ENCODE measurements at places on chromosomes 1 and 21.

DNA sequence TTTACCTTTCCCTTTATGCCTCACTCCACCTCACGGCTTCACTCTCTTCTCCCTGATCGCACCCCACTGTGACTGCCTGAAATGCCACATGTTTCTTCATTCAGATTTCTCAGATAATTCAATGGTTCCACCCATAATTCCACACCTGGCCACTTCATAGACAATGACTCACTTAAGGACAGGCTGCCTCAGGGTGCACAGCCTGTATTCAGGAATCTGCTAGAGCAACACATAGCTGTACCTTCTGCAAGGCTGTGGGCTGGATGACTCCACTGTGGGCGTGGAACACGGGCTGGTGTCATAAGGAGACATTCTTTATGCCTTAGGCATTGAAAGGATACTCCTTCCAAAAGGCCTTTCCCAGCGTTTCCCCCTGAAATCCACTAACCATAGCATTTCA is 36.1 kb downstream of the L1TD1 start:
- DNase-seq: peak; percentile 67

DNA sequence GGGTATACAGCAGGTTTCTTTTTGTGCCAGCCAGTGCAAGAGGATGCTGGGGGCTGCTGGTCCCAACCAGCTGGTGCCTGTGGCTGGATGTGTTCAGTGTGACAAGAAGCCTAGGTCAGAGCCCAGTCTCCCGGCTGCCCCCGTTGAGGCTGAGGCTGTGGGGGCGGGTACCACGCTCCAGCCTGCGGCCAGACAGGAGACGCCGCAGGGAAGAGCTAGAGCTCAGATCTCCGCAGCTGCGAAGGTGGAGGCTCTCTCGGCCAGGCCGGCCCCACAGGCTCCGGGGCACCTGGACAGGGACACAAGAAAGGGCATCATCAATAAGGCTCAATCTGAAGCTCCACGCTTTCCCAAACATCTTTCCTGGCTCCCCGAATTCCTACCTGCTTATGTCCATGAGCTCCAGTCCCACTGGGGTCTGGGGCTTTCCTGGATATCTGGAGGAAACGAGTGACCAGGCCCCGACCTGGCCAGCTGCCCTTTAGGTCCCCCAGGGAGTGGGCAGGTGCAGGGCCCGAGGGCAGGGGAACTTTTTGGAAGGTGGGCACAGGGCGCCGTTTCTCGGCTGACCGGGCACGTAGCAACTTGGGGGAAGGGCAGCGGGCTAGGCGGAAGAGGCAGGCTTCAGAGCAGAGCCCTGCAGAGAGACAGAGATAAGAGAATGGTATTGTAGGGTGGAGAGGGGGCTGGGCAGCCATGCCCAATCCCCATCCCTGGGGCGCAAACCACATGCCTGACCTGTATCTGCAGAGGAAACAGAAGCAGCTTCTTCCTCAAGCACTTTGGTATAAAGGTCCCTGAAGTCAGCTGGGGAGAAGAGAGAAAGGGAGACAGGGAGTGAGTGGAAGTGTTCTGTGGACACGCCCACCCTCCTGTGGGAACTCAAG is 7.4 kb downstream of the ENTREP3 start:
- DNase-seq: no peak

GRCh38 chr21:38773099-38774061 is 32.3 kb upstream of the ETS2 start:
- DNase-seq: peak; percentile 85

- DNase-seq: no peak
These were observed 376.7 kb downstream of the S1PR1 start for GRCh38 chr1:101613546-101613945.

GRCh38 chr1:28365864-28366263 is 3.7 kb upstream of the PHACTR4 start:
- DNase-seq: no peak

DNA sequence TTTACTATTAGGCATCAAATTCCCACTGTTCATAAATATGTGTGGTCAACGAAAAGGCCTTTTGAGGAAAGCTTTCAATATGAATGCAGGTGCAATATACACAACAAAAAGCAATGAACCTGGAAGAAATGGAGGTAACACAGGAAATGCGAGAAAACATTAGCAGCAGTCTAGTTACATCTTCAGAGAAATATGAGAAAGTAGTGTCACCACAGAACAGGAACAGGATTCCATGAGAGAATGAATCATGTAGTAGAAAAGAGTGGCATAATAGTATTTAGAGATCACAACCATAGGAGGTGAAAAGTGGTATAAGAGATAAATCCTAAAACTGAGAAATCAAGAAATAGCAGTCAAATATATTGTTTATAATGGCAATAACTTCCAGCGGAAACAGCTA is 103.7 kb downstream of the AK5 start:
- DNase-seq: no peak

DNA sequence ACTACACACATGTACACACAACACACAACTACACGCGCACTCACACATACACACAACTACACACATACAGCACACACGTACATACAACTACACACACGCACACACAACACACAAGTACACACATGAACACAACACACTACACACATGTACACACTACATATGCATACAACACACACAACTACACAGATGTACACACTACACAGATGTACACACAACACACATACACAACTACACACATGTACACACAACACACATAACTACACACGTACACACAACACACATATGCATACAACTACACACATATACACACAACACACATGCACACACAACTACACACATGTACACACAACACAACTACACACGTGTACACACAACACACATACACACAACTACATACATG is 318.6 kb downstream of the CAMTA1 start:
- no peak for DNase-seq

GRCh38 chr1:154788110-154788870 is 81.8 kb downstream of the KCNN3 start:
- no peak for DNase-seq

DNA sequence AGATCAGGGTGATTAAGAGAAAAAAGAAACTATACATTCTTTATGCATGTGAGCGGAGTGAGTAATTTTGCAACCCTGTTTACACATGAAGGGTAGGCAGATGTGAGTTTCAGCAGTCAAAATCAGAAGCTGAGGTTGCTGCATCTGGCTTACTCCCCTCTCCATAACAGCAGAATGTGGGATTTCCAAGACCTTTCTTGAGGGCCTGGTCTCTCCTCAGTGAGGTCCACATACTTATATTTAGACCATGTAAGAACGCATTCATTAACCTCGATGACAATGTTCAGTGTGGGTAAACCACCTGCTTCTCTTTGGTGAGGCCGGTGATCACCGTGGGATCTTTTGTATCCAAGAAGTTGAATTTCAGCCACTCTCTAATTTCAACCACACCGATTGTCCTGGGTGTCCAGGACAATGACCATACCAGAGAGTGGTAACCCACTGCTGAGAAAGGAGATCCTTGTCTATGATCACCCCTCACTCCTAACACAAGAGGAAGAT is 18.7 kb upstream of the RAP1A start:
- DNase-seq: no peak

- DNase-seq: no peak
These were observed 547.8 kb downstream of the ADGRL2 start for GRCh38 chr1:82348487-82348886.

DNA sequence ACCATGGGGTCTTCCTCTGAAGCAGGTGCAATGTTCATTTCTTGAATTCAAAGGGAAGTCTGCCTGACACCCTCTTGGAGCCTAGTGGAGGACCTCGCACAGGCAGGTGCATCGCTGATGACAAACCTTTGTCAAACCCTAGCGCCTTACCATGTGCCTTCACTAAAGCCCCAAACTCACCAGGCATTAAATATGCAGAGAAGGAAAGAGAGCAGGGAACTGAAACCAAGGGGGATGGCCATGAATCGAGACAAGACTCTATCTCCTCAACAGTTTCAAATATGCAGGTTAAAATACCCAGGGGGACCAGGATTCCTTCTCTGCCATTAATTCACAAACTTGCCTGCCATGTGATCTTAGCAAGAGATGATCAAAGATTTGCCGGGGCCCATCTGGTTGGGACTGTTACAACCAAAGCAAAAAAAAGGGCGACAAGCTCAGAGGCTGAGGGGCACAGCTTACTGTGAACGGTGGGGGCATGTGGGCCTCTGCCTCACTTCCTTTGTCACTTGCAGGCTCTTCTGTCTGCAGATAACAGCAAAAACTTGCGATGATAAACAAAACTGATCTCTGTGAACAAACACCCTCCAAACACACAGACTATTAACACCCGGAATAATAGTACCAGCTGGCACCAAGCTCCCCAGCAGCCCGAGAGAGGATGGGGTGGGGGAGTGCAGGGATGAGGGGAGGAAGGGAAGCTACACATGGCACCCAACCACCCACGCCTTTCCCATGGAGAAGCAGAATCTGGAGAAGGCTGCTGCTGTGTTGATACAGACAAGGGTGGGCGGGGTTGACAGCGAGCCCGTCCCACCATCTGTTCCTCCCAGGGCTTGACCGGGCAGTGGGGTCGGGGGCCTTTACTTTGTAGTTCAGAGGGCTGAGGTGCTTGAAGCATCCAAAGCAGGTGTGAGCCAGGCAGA is 33.9 kb downstream of the TMEM63A start:
- no peak for DNase-seq

DNA sequence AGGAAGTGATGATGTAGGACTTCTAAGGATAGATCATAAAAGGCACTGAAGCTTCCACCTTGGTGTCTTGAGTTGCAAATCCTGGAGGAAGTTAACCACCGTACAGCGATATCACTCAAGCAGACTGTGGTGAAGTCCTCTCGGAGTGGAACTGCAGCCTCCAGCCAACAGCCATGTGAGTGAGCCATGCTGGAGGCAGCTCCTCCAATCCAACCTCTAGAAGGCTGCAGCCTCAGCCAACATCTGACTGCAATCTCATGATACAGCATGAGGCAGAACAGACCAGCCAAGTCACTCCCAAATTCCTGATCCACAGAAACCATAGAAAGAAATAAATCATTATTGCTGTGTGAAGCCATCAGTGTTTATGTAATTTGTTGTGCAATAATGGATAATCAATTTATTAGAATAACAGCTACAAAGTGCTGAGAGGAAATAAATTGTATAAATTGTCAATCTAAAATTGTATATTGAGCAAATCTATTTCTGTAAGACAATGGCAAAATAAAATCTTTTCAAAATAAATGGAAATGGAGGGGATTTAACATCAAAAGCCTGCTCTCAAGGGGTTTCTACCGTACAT is 65.0 kb downstream of the PRSS38 start:
- no peak for DNase-seq

DNA sequence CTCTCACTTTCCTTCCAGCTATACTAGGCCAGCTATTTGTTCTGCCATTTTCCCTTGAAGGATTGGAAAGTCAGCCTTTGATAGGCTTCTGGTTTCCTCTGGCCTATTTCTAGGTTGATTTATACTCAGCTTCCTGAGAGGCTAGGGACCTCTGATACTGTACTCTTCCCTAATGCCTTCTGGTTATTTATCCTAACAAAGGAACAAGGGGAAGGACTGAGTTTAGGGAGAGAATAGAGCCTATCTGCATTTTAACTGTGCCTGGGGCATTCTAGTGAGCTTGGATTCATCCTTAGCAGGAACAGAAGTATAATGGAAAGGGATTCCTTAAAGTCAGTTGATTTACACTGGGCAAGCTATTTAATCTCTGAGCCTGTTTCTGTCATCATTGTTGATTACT is 11.8 kb upstream of the TMEM39B start:
- no peak for DNase-seq

DNA sequence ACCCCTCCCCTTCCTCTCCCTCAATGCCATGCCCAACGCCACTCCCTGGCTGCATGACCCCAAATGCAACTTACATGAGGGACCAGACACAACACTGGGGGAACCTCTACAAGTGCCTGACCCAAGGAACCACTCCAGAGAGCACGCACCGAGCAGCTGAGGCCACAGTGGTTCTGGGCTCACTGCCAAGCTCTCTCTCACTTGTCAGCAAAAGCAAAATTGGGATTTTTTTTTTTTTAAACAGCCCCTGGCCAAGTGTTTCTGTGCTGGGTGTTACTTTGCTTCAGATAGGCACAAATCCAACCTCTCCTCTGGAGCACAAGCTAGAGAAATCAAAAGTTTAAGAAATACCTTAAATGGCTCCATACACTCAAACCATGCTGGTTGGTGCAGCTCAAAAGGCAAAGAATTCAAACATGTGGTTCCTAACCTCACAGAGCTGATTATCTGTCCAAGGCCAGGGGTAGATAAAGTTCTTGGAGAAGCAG is 363.0 kb downstream of the SETD4 start:
- no peak for DNase-seq

DNA sequence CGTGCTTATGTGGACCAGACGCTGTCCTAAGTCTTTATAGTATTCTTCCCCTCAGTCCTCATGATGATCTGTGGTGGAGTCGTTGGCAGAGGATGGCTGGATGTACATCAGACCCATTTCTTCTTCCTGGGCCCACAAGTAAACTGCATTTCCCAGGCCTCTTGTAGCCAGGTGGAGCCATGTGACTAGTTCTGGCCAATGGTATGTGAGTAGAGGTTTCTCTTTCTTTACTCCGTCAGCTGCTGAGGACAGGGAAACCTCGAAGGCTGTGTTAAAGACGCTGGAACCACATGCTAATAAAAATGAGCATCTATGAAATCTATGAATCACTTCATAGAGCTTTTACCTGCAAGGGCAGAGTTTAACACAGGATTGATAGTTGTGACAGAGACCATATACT is 18.7 kb upstream of the ZNF362 start:
- no peak for DNase-seq

DNA sequence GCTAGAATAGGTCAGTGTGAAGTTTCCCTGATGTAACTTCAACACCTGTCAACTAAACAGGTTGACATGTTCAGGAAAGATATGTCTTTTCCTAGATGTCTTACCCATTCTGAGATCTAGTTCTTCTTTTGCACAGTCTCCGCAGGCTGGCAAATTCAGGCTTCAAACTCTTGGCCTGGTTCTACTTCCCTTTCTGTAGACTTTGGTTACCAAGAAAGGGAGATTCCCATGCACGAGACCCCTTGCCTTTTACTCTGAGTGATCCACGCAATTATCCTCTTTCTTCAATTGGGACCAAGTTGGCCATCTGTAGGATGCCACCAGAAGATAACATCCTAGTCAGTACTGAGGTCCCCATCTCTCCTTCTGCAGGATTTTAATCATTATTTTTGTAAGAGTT is 2.0 kb downstream of the CFAP45 start:
- no peak for DNase-seq

GRCh38 chr1:92790867-92791266 is 6.0 kb upstream of the EVI5 start:
- no peak for DNase-seq

GRCh38 chr1:102107441-102107840 is 110.7 kb upstream of the OLFM3 start:
- no peak for DNase-seq

DNA sequence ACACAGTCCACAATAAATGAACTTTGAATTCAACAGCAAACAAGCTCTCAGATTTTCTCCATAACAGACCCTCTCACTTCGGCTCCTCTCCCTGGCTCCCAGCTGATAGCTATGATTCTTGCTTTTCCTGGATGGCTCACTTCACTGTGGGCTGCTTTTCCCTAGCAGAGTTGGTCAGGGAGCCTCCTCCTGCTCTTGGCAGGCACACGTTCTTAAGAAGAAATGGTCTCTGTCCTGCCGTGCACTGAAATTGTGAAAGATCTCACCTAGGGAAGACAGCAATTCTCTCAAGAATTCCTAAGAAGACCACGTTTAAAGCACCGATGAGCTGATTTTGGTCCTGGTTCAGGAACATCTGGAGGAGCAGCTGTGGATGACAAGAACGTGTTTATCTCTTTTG is 148.5 kb upstream of the KCNK2 start:
- DNase-seq: peak; percentile 40
